ENCODE measurements at places on chromosomes 5 and 9.

DNA sequence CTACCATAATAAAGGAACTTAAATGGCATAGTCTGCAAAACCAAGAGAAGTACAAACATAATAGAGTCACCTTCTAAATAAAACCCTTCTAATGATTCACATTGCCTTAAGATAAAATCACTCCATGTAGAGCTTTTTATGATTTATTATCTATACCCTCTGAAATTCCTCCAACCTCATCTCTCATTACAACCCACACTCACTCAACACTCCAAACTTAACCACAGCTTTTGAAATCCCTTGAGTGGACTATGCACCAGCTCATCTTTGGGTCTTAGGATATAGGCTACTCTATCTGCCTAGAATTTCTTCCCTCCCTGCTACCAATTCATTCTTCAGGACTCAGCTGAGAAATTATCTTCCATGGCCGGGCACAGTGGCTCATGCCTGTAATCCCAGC is 122.5 kb downstream of the CETN3 start:
- DNase-seq: no peak

- DNase-seq: no peak
These were observed 159.9 kb downstream of the MLLT3 start for GRCh38 chr9:20462410-20462809.

GRCh38 chr5:174301848-174302625 is 256.5 kb downstream of the NSG2 start:
- DNase-seq: no peak

GRCh38 chr5:56094579-56095361 is 100.0 kb upstream of the IL6ST start:
- no peak for DNase-seq

DNA sequence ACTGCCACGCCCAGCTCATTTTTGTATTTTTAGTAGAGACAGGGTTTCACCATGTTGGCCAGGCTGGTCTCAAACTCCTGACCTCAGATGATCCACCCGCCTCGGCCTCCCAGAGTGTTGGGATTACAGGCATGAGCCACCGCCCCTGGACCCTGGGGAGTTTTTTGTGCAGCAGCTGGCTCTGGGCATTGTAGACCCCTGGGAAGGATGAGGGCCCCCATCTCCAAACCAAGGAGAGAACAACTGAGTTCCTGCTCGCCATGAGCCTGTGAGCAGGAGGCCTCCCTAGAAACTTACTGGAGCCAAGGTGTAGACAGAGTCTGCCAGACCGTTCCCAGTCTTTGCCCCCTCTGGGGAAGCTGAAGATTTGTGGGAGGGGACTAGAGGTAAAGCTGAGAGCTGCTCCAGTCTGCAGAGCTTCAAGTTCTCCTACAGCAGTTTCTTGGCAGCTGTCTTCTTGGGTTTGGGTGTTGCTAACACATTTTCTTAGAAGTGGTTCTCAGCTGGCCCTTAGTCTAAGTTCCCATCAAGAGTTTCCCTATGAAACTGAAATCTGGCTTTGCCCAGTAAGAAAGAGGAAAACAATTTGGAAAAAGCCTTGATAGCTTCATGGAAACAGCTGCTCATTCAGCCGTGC is 12.4 kb downstream of the NUDT2 start:
- no peak for DNase-seq
